Keratinocyte (primary cell): ENCODE measurements at places on chromosomes 12 and 14.

GRCh38 chr14:51442513-51443175 lies 202.6 kb downstream of the TMX1 start:
- peak; percentile 73 for DNase-seq

GRCh38 chr12:75360920-75361319 lies 26.4 kb downstream of the GLIPR1L1 start:
- DNase-seq, result no peak

DNA sequence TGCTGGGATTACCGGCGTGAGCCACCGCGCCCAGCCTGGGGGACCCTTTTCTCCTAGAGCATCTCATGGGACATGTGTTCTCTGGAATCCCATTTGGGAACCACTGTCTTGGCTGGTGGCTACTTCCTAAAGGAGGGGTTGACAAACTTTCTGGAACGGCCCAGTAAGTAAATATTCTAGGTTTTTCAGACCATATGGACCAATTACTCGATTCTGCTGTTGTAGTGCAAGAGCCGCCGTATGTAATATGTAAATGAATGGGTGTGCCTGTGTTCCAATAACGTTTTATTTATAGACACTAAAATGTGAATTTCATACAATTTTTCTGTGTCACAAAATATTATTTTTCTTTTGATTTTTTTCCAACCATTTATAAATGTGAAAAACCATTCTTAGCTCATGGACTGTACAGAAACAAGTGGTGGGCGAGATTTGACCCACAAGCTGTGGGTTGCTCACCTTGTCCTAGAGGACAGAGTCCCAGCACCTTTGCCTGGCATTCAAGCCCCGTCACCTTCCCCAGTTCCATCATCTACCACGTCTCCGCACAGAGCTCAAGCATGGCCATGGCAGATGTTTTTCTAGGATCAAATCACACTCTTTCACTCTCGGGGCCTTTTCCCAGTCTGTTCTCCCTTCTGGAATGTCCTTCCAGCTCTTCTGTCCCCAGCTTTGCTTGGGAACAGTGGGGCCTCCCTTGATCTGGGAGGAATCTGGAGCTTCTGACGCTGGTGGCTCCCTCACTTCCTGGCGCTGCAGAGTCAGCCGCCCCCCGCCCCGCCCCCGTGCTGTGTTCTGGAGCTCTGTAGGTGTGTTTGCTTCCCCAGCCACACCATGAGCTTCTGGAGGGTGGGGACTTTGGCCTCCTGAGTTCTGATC lies 17.9 kb upstream of the RCOR1 start:
- DNase-seq, result no peak

- DNase-seq, result no peak
Measured at GRCh38 chr14:69539631-69540410, 34.9 kb downstream of the CCDC177 start.

GRCh38 chr14:85974602-85975001 lies 444.7 kb downstream of the FLRT2 start:
- no peak for DNase-seq

DNA sequence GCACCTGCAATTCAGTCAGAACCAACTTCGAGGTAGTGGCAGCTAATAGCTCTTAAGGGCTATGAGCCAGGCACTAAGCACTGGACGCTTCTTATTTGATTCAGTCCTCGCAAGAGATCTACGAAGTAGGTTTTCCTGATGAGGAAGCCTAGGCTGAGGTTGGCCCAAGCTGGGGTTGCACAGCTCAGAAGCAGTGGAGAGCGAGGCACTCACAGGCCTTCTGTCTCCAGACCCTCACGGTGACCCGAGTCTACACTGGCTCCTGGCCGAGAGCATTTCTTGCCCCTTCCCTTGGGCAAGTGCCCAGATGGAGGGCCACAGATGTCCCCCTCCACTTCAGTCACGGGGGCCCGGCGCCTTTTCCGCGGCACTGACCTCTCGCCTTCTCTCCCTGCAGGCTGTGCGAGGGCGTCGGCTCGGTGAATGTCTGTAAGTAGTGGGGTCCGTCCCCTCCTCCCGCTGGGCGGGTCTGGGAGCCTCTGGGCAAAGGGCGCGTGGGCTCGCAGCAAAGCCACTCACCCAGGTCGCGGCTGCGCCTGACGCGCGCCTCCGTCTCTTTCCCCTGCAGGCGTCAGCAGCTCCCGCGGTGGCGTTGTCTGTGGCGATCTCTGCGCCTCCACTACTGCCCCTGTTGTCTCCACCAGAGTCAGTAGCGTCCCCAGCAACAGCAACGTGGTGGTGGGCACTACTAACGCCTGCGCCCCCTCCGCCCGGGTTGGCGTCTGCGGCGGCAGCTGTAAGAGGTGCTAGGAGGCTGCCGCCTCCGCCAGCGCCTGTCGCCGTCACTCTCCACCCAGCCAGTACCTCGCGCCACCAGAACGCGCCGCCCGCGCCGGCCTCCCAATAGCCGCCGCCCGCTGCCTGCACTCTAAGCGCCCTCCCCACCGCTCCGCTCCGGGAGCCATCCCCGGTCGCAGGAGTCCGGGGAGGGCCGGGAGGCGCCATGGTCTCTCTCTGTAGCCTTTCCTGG lies 13.1 kb downstream of the KRT83 start:
- no peak for DNase-seq
